ENCODE measurements at places on chromosomes 1 and 21. TPM values are rescaled to one million over a fixed set of nuclear protein-coding genes. Genes with fewer than 3 reads are reported as not detected.

GRCh38 chr1:192545896-192546521 lies 29.6 kb upstream of the RGS1 start:
- no peak for DNase-seq

FAM151A gene
- not detected for total RNA-seq

GRCh38 chr1:83827741-83828140 lies 171.2 kb downstream of the TTLL7 start:
- DNase-seq: no peak

- DNase-seq: no peak
Measured at GRCh38 chr21:34936883-34937563, 112.1 kb downstream of the RUNX1 start.

- peak; percentile 36 for DNase-seq
Measured at GRCh38 chr1:156711011-156711817, 5.8 kb upstream of the CRABP2 start.

KIRREL1 gene
- 25.3 TPM for total RNA-seq

DNA sequence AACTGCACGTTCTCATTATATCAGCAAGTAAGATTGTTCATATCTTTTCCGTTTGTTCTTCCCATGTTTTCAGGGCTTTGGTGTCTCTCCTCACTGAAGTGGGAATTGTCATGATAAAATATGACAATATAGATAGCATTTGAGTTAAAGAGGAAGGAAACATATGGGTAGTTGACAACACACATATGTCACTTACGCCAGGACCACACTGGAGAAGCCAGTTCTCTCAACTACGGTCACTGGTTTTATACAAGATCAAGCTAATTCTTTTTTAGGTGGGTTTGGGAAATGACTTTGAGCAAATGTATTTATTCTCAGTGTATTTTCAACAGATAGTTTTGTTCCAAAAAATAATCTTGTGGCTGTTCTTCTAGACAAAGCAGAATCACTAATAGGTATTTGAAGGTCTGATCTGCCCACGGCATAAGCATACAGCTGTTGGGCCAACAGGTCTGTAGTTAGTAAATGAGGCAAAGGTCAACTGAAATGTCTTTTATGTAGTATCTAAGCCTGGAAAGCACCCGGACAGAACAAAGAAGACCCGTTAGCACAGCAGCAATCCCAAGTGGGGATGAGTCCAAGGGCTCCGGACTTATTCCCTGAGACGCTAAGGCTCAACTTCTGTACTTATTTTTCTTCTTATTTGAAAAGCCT lies 433.6 kb upstream of the ZP4 start:
- DNase-seq: no peak

- DNase-seq: no peak
Measured at GRCh38 chr1:116906812-116907211, 2.9 kb upstream of the PTGFRN start.

DNA sequence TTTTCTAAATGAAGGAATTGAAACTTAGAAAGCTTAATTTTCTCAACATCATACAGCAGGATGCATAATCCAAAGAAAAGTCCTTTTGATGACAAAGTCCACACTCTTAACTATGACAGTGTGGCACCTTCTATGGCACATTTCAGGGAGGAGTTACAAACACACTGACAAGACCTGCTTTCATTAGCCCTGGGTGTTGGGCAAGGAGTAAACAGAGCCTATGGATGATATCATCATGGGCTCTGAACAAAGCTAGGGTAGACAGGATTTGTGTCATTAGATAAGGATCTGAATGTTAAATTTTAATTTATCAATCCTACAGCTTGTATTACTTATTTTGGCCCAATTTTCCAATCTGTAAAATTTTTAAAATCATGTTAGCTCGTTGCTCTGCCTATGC lies 62.6 kb upstream of the DENND1B start:
- DNase-seq: no peak

- DNase-seq: no peak
Measured at GRCh38 chr1:87821335-87821697, 492.6 kb downstream of the LMO4 start.

DNA sequence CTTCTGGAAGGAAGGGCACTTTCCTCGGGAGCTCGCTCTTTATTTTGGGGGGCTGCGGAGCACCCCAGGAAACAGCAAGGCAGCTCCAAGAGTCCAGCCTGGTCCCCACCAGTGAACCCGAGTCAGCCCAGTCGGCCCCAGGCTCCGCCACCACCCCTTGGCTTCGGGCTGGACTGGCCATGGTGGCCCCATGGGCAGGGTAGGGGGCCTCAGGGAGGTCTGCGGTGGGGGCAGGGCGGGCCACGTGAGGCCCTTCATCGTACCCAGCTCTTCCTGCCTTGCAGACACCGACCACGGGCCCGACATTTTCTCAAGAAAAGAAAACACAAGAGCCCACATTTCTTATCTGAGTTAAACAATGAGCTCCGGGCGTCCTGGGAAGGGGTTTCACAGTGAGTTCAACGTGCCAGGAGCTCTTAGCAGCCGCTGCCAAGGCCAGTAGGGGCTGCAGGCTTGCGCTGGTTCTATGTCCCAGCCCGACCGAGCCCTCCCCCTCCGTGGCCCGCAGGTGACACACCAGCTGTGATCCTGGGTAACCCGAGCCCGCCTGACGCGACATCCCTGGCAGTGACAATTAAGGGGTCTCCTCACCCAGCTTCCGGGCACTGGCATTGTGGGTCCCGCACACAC lies 66.2 kb downstream of the PRDM16 start:
- no peak for DNase-seq

- DNase-seq: no peak
Measured at GRCh38 chr1:215860833-215861232, 293.7 kb downstream of the KCTD3 start.

DNA sequence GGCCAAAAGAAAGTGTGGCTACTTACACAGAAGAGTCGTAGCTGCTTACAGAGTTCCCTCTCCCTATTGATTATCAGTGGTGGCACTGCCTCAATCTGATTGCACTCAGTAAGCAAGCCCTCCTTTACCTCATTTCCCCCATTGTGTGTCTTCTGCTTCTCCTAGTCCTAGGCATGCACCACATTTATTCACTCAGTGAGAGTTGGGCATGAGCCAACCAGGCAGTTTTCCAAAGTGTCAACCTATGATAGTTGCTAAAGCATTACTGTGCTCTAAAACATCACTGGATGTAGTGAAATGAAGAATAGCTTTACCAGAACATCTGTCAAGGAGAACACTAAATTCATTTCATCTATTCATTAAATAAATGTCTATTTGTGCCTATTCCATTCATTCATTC lies 19.3 kb downstream of the GJA5 start:
- no peak for DNase-seq

DNA sequence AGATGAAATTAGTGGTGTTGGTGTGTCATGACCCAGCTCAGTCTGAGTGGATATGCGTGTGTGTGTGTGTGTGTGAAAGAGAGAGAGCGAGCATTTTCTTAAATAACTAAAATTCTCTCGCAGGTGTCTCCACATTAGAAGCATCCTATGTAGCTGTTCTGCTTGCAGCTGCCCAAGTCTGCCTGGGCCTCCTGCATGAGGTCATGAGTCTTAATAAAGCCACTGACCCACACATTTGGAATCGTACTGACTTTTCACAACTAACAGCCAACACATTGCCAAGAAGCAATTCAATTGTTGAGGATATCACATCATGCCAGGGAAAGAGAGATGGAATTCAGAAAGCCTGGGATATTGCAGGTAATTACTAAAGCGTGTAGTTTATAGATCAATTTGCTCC lies 238.2 kb upstream of the AJAP1 start:
- no peak for DNase-seq

GRCh38 chr1:96559707-96560596 lies 161.6 kb upstream of the PTBP2 start:
- peak; percentile 81 for DNase-seq

CCDC27 gene
- not detected for total RNA-seq

- DNase-seq: no peak
Measured at GRCh38 chr1:41361495-41362356, 492 bp downstream of the FOXO6 start.

TDRD5 gene
- not detected for total RNA-seq

DNA sequence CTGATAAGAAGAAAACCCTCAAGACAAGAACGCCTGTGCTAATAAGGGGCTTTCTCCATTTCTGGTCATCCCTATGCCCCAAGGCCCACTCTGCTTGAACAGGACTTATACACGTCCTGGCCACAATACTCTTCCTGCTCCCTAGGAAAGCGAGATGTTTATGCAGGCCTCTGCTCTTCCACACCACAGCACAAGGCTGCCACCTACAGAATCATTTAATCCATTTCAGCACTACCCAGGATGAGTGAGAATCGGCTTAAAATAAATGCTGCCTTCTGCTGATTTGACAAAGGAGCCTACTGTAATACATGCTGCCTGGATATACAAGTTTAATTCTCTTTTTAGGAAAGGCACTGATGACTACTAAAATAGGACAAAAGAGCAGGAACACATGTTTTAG lies 29.4 kb downstream of the FRRS1 start:
- peak; percentile 41 for DNase-seq

- no peak for DNase-seq
Measured at GRCh38 chr1:62964141-62964540, 180.2 kb downstream of the ATG4C start.

FCRLB gene
- total RNA-seq: 0.47 TPM

DNA sequence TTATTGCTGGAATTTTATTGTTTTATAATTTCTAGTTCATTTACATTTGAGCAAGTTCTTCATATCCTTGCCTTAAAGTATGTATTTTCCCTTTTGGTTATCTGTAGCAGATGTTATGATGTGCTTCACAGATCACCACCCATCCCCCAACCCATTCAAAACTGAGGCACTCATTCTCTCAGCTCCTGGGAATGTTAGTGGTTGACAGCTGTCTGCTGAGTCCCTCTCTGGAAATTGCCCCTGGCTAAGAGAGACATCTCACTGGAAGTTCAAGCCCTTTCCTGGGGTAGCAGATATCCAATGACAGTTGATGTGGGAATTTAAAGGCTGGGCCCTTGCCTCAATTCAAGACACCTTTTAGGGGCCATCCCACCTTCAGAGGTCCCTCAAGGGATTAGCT lies 4.3 kb upstream of the DPYD start:
- no peak for DNase-seq

- DNase-seq: no peak
Measured at GRCh38 chr21:15534450-15534886, 195.3 kb upstream of the USP25 start.

GRCh38 chr1:209241487-209241886 lies 342.0 kb upstream of the CAMK1G start:
- DNase-seq: no peak

- no peak for DNase-seq
Measured at GRCh38 chr1:224852901-224853568, 76.4 kb upstream of the DNAH14 start.

GRCh38 chr1:219533280-219533679 lies 79.6 kb downstream of the ZC3H11B start:
- DNase-seq: no peak

- no peak for DNase-seq
Measured at GRCh38 chr1:89519779-89520358, 4.8 kb upstream of the LRRC8B start.

- peak; percentile 89 for DNase-seq
Measured at GRCh38 chr1:226061841-226062557, 517 bp upstream of the H3-3A start.

- DNase-seq: no peak
Measured at GRCh38 chr1:102776071-102776470, 332.3 kb downstream of the COL11A1 start.

DNA sequence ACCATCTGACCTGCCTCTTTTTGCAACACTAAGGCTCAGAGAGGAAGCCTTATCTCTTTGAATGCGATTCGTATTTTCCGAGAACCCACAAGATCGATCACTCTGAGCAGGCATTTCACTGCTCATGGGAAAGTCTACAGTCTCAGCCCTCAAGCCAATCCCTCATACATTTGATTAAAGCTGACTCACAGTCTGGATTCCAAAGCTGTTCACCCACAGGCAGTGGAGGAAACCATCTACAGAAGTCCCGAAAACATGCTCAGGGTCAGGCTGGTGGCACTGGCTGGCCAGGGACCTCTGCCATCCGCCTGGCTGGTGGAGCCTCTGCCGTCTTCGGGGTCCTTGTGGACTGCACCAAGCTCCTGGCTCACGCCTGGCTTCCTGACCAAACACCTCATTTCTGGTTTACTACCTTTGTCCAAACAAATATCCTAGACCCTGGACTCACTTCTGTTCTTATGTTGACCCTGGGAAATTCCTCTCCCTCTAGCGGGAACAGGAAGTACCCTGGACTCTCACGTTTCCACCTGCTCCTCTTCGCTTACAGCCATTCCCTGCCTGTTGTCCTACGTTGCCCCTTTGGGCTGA lies 650.0 kb downstream of the SMYD3 start:
- DNase-seq: peak; percentile 27

PAPPA2 gene
- 0.62 TPM for total RNA-seq

DNA sequence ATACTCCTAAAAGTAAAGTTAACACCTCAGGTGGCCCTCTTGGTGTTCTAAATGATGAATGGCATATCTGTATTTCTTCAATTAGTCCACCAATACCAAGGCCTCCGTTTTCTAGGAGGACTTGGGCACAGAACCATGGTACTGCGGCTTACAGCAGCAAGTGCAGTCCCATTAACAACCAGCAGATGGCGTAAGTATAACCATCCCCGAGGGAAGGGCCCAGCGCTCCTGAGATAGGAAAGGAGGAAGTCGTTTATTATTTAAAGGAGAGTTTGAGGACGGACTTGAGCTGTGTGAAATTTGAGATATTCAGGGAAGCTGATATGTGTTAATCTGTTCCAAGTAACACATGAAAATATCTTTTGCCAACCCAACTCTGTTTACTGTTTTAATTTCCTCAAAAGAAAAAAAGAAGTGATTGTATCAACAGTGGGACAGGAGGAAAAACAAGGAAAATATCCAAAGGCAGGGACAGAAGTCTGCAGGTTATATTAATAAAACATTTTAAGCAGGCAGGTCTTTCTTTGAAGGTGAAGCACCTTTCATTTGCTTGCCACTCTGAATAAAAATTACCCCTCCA lies 37.7 kb upstream of the KCNJ15 start:
- peak; percentile 59 for DNase-seq

- DNase-seq: no peak
Measured at GRCh38 chr1:232328486-232329102, 301.3 kb downstream of the SIPA1L2 start.

GRCh38 chr1:174262349-174263241 lies 103.3 kb downstream of the RABGAP1L start:
- peak; percentile 2 for DNase-seq

DNA sequence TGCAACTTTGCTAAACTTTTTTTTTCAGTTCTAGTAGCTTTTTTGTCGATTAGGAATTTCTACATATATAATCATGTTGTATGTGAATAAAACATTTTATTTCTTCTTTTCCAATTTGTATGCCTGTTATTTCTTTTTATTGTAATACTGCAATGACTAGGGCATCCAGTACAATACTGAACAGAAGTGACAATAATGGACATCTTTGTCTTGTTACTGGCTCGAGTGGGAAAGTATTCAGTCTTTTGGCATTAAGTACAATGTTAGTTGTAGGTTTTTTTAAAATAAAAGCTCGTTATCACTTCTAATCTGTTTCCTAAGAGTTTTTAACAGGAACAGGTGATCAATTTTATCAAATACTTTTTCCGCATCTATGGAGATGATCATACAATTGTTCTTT lies 9.8 kb downstream of the STPG1 start:
- no peak for DNase-seq

GRCh38 chr21:46100020-46100419 lies 2.1 kb downstream of the COL6A2 start:
- DNase-seq: peak; percentile 1

All from MG63 (cell line).